ENCODE measurements at places on chromosomes 12 and 14. TPM values are rescaled to one million over a fixed set of nuclear protein-coding genes. Genes with fewer than 3 reads are reported as not detected.

GRCh38 chr14:99682809-99683618 is 1.1 kb upstream of the CYP46A1 start:
- DNase-seq: peak; percentile 86

- no peak for DNase-seq
Observed at GRCh38 chr12:125797421-125798175, 732.4 kb downstream of the AACS start.

DNA sequence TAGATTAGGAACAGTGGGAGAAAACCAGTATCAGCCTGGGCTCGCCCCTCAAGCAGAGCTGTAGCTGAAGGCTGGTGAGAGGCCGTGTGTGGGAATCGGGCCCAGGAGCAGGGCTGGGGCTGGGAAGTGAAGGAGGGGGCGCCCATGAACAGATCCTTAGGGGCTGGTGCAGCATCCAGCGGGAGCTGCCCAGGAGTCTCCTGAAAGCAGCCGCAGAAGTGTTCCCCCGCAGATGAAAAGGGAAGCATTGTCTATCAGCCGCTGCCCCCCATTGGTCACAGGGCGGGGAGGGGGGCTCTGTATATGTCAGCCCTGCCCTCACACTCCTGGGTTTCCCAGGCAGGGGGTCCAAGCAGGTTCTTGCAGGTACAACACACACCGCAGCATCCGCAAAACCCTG is 15.6 kb upstream of the RFLNA start:
- no peak for DNase-seq

GRCh38 chr12:67318786-67319185 is 49.6 kb downstream of the CAND1 start:
- DNase-seq: no peak

- peak; percentile 31 for DNase-seq
Observed at GRCh38 chr14:100081997-100082625, 16.9 kb downstream of the EVL start.

DNA sequence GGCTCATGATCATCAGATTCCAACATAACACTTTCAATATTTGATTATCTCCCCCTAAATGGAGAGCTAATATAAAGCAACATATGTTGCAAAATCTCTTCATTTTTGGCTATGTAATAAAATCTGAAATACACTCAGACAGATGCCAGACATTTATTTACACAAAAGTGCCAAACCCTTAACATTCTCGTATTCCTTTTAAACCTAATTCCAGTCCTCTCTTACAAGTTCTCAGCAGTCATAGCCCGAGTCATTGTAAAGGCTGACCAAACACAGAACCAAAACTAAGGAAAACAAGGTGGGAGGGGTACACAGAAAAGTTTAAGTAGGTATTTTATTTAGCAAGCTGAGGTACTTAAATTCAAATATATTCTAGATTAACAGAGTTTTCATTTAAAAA is 81.4 kb downstream of the LRP6 start:
- DNase-seq: no peak

DNA sequence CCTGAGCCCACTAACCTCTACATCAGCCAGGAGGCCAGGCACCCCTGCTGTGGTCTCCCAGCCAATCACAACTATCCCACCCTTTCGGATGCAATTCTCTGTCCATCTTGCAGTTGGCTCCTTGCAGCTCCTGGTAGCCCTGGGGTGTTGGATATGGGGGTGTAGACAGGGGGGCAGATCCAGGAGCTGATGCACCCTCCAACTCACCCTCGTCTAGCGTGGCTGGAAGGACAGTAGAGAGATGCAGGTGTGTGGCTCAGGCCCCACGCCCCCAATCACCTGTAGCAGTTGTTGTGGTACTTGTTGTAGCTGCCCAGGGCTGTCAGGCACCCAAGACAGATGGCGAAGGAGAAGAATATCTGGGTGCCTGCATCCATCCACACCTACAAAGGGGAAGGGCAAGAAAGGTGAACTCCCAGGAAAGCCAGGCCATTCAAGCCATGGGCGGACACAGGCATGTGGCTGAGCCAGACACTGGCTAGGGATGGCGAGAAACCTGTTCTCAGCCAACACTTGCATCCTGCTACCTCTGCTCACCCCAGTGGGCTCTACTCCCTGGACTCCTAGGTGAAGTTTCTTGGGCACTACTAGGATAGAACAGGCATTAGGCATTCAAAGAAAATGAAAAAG is 13.4 kb upstream of the SLC6A12 start:
- no peak for DNase-seq

GRCh38 chr14:93965946-93966474 is 10.4 kb downstream of the ASB2 start:
- DNase-seq: no peak

GRCh38 chr14:80872645-80873044 is 68.9 kb downstream of the CEP128 start:
- no peak for DNase-seq

GRCh38 chr12:40565029-40565633 is 127.1 kb upstream of the CNTN1 start:
- no peak for DNase-seq

- no peak for DNase-seq
Observed at GRCh38 chr12:6112004-6112403, 12.5 kb downstream of the VWF start.

GRCh38 chr14:71711619-71712018 is 220.6 kb upstream of the RGS6 start:
- no peak for DNase-seq

- DNase-seq: peak; percentile 49
Observed at GRCh38 chr12:104680070-104680469, 223.3 kb downstream of the CHST11 start.

DNA sequence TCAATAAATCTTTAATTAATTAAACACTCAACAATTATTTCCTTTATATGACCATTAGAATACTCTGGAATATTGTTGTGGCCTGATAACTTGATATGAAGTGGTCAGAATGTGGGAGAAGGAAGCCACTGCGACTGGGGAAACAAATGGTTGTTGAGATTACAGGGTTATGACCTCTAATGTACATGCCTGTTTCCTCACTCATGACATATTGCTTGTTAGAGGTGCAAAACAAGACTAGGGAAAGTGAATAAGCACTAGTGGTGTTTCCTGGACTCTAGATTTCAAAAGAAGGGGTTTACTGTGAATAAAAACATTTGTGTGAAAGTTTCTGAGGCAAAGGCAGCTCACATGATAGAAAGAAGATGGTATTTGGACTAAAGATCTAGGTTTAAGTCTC is 53.3 kb downstream of the STAB2 start:
- DNase-seq: no peak

DNA sequence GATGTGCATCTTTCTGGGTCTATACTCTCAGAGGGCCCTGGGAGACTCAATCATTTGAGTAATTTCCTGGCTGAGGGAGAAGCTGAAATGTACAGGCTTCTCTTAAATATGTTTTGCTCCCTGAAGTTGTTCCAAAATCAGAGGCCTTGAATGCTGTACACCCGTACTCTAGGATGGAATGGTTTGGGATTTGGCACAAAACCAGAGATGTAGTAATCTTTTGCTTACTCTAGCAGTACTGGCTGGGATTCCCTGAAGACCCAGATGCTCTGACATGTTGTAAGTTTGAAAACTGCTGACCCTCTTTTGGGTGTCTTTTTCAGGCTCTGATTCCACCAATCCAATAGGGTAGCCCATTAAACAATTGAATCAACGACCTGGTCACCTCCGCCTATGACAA is 10.4 kb downstream of the ACACB start:
- DNase-seq: no peak

Gene PTPRB
- total RNA-seq: not detected

Gene LMNTD1
- not detected for total RNA-seq

Gene CDKN3
- 76.3 TPM for total RNA-seq

Gene EML5
- total RNA-seq: 2.4 TPM

Gene GLS2
- total RNA-seq: 1.3 TPM

Gene KCNJ8
- total RNA-seq: not detected

Gene RAD51AP1
- total RNA-seq: 45.6 TPM

Gene IFNG-AS1
- 0.35 TPM for total RNA-seq

Data from activated CD4-positive, alpha-beta memory T cell treated with anti-CD3 and anti-CD28 coated beads, Interleukin-2, amount 10 ng/mL, durations not matched to agents 7 days and 5 days (primary cell).